ENCODE measurements at places on chromosomes 3 and 15.

DNA sequence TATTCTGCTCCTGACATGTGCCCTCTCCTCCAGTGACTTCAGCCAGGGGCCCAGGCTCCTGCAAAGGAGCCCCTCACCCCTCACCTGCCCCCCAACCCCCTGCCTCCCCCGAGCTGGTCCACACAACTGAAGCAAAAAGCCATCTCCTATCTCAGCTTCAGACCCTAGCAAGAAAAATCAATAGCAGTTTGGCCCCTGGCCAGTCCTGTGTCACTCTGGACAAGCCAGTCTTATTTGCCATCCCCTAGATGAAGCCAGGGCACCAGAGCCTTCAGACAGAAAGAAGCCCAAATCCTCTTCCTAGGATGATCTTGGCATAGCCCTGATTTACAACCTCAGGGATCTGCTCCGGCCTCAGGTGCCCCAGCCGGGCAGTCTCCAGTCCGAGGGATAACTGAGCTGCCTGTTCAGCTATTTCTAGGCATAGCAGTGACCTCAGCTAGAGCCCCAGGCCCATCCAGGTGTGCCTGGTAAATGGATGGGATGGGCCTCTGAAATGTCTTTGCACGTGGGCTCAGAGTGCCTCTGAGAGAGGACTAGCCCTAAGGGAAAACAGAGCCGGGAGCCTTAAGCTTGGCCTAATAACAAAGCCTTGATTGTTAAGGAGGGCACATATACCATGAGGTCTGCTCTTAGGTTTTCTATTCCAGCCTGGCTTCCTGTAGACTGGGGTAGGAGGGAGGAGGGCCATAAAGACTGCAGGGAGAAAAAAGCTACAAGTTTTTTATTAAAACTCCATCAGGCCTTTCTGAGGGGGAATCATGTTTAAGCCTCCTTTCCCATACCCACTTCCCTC lies 242.0 kb downstream of the SHQ1 start:
- no peak for DNase-seq

- DNase-seq = no peak
Observed at GRCh38 chr3:168961271-168961670, 702.2 kb downstream of the MECOM start.

GRCh38 chr3:157384491-157384890 lies 52.2 kb upstream of the PTX3 start:
- DNase-seq = no peak

DNA sequence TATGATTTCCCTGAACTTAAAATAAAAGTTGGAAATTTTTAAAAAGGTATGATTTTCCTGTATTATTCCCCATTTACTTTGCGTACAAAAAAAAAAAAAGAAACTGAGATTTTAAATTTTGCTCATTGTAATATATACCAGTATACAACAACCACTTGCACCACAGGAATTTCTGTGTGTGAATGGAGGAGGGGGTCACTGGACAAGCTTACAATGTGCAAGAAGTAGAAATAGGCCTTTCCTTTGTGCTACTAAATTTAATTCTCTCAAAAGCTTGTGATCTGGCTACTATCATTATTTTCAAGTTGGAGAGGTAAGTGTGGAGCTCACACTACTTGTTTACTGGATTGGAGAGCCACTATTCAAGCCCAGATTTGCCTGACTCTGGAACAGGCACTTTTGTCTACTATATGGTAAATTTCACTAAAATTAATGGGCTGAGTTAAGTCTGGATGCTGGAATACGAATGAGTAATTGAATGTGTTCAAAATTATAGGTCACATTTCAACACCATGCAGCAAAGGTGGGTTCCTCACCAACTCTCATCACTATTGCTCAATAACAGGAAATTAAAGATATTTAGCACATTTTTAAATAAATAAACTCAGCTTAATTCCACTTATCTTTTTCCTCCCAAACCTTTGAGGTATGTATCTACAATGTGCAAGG lies 148.0 kb upstream of the MBNL1 start:
- no peak for DNase-seq

DNA sequence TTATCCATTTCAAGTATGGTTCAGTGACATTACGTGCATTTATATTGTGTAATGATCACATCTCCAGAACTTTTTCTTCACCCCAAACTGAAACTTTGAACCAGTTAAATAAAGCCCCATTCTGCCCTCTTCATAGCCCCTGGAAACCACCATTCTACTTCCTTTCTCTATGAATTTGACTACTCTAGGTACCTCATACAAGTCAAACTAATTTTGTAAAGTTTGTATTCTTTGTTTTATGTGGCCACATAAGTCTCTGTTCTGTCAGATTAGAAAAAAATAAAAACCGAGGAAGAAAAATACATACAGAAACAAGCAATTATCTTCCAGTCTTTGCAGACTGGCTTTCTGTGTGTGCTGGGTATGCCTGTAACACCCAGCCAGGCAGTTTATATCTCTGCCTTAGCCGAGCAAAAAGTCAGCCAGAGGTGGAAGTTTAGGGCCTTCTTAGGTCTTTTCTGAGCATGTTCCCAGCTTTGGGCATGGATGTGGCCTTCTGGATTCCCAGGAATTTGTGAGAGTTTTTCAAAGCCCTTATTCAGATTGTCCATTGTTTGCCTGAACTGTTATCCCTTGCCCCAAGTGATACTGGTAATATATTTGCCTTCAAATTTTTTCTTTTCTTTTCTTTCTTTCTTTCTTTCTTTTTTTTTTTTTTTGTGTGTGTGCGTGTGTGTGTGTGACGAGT lies 6.0 kb upstream of the GRAMD1C start:
- DNase-seq = no peak

DNA sequence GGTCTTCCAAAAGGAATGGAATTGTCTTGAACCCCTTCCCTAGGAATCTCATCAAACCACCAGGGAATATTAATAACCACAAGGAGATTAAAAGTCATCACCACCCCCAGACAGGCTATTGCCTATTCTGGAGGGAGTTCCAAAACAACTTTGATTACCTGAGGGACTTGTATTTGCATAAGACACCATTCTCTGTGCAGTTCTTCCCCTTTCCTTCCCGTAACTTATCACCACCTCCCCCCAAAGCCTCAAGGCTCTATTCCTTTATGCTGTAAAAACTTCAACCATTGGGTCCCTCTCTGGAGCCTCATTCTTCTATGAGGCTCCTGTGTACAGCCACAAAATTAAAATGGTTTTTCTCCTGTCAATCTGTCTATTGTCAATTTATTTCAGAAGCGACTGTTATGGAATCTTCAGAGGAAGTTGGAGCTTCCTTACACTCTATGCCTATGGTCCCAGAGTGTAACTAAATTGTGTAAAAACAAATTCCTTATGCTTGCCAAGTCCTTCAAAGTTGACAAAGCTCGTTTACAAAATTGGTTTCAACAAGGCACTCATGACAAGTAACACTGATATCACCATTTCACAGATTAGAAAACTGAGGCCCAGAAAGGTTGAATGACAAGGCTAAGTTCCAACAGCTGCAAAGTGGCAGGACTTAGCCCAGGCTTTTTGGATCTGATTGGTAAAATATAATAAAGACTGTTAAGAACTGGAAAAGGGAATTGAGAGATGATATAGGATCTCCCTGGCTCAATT lies 68.3 kb upstream of the HERC1 start:
- no peak for DNase-seq

DNA sequence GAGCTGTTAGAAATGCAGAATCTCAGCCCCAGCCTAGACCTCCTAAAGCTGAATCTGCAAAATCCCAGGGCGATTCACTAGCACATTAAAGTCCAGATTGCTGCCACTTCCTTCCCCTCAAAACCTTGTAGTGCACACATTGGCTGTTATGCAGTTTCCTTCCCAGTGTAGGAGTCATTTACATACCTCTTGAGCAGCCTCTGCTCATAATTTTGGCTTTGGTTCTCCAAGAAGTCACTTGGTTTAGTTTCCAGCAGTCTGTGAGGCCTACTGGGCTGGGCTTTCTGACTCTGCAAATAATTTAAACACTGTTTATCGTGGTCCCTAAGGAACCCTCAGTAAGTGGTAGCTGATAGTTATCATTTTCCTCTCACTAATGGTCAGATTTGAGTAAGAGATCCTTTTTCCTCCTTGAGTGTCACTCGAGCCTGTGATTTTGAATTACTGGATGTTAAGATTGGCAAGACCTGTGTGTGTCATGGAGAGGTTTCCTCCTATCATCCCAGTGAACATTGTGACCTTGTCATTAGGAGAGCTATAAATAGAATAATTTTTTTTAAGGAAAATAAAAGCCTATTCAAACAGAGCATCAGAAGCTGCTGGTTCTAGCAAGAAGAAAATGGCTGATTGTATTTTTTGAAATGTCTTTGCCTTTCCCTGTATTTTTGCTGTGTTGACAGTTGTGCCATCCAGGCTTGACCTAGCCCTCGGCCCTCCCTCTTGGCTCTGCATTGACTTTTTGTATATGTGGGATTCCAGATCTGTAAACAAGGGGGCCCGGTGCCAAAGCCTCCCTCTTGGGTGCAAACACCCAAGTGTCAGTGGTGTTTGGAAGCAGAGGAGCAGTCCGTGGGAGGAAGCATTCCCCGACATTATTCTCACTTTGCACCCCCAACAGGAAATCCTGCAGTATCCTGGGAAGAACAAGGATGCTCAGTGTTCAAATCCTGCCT lies 134.8 kb upstream of the ANKRD28 start:
- DNase-seq = no peak

GRCh38 chr3:123611082-123611481 lies 26.2 kb upstream of the HACD2 start:
- DNase-seq = no peak

DNA sequence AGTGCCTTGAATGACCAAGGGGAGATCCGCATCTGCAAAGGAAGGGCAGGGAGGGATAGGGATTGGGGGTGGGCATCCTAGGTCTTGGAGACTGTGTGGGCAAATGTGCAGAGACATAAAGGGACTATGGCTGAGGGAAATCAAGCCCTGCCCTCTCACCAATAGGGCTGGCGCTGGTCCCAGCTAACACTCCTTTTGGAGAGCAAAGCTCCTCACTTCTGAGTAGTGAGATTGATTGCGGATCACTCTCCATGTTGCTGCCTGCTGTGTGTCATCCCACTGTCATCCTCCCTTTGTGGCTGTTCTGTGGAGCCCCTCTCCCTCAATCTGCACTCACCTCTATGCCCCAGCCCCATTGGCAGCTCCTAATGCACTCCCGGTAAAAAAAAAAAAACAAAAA lies 2.2 kb upstream of the CELSR3 start:
- no peak for DNase-seq

DNA sequence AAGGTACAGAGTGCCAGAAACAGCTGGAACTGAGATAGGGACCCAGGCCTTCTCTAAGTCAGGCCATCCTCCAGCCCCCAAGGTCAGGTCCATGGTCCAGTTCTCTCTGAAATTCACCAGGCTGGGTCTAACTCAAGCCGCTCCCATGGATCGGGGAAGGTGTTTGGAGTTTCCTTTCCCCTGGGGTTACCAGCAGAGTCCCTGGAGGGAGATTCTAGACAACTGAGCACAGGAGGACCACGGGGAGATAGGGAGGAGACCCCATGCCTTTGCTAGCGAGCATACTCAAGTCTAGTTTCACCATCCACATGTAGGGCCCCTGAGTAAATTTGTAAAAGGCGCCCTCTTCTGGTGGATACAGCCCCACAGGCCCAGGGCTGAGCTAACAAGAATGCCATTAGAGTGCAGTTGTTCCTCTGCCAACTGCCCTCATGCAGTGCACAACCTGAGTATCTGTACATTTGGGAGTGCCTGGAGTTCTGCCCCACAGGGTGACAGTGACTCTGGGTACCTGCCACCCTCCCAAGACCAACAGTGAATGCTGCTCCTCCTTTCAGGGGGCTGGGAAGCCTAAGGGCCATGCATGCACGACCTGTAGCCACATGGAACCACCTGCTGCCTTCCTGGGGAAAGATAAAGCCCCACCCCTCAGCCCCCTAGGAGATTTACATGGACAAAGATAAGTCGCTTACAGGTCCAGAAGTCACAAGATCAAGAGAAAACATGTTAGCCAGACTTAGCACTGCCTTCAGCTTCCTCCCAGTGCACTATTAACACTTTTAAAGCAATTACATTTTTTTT lies 89.0 kb downstream of the IQSEC1 start:
- DNase-seq = peak; percentile 49

GRCh38 chr15:65612616-65612946 lies 1.6 kb upstream of the INTS14 start:
- no peak for DNase-seq

GRCh38 chr15:55858661-55859060 lies 115.7 kb upstream of the PRTG start:
- DNase-seq = no peak

- DNase-seq = no peak
Observed at GRCh38 chr3:148643389-148643840, 54.3 kb upstream of the AGTR1 start.

DNA sequence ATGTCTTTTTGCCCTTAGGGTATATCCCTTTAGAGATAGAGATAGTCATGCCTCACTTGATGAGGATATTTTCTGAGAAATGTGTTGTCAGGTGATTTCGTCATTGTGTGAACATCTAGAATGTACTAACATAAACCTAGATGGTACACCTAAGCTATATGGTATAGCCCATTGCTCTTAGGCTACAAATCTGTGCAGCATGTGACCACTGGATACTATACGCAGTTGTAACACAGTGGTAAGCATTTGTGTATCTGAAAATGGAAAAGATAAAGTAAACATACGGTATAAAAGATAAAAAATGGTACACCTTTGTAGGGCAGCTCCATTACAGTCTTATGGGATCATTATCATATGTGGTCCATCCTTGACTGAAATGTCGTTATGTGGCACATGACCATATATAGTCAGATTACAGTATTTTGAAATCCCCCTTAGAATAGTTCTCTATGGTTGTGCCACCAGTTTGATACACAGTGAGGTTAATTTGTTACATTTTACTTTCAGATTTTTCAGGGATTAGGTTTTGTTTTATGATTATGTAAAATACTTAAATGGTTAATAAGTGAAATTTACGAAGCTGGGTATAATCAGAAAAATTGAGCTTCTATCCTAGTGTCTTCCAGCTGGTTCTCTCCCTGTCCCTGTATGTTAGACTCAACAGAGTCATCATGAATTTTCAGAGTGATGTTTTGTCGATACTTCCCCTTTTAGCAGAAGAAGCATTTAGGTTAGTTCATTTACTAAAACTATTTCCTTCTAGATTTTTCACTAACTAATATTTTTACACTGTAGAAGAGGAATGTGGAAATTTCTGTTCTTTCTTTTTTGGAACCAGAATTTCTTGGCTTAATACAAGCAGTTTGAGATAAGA lies 12.8 kb downstream of the SETD5 start:
- DNase-seq = no peak

GRCh38 chr3:167662919-167663400 lies 9.2 kb upstream of the WDR49 start:
- no peak for DNase-seq

Measured in activated gamma-delta T cell treated with anti-CD3 and anti-CD28 coated beads, Interleukin-2, amount 50 U/mL, for 16 hours (primary cell).